ENCODE measurements at places on chromosomes 2 and 18. TPM values are rescaled to one million over a fixed set of nuclear protein-coding genes. Genes with fewer than 3 reads are reported as not detected.

- no peak for DNase-seq
Observed at GRCh38 chr2:70085711-70086277, 1.5 kb upstream of the PCBP1 start.

The CDH7 gene
- total RNA-seq, result 7.3 TPM

The POTEI gene
- total RNA-seq, result 1.3 TPM

DNA sequence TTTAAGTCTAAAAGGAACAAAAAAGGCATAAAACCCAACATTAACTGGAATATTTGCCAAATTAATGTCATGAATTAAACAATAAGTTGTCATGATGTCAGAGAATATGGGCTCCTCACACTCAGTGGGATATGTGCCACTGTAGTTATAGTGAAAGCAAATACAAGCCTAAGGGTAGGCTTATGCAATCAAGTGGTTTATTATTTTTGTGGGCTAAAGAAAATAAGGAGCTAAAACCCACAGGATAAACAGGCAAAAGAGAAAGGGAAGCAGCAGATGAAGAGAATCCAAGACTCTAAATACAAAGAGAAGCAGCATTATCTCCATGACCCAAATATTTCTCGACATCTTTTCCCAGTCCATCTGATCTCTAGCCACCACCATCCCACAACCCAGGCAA is 17.5 kb downstream of the YWHAQ start:
- no peak for DNase-seq

GRCh38 chr2:127620866-127621265 is 25.1 kb upstream of the GPR17 start:
- no peak for DNase-seq

GRCh38 chr2:38720613-38721241 is 30.4 kb downstream of the SRSF7 start:
- no peak for DNase-seq

- no peak for DNase-seq
Observed at GRCh38 chr2:65032019-65032975, 23.9 kb upstream of the CEP68 start.

DNA sequence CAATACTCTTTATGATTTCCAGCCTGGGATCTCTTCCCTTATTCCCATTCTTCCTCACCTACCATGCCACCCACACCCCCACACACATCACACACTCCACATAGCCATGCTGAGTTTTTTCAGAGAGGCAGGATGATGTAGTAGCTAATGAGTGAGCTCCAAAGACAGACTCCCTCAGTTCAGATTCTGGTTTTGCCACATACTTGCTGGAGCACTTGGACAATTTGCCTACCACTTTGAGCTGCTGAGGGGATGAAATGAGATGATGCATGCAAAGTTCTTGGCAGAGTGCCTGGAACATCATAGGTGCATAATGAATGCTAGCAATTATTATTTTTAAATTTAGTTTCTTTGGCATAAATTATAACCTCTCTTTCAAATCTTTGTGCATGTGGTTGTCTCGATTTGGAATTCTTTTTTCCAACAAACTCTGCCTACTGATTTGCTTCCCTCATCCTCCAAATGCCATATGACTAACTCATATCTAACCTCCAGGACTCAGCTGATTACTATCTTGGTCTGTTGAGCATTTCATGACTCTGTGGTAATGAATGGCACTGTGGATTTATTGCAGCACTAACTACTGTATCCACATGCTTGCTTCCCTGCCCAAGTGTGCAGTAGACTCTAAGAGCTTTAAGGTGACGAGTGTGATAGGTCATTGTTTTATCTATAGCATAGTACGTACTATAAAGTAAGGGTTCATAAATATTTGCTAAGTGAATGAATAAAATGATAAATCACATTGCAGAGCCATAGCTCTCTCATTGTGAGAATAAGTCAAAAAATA is 99.1 kb downstream of the TACR1 start:
- no peak for DNase-seq

The PHOSPHO2 gene
- total RNA-seq, result 8.6 TPM

DNA sequence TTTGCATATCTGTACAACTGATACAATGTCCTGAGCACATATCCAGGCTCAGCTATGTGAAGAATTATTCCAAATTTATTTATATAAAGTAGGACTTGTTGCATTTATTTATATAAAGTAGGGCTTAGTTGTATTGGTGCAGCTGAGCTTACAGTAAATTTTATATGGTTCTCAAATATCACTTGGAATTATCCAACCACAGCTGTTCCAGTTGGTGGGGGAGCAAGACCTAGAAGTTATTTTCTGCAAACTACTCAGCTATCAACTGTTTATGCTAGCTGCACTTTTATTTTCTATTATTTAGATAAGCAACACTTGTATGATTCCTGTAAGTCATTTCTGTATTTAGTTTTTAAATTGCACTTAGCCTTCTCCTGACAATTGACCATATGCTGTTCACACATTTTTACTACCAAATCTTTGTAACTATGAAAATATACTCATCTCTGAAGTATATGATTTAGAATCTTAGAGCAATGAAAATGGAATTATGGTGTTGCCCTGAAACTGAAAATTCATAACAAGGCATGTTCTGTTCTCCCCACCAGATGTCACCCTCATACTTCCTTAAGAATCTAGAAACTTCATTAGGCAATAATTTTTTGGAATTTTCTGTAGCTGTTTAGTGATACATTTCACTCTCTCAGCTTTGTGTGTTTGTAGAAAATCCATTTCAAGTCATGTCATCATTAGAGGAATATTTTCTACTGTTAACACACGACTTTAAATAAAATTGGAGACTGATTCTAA is 157.0 kb upstream of the CBLN2 start:
- DNase-seq, result no peak

DNA sequence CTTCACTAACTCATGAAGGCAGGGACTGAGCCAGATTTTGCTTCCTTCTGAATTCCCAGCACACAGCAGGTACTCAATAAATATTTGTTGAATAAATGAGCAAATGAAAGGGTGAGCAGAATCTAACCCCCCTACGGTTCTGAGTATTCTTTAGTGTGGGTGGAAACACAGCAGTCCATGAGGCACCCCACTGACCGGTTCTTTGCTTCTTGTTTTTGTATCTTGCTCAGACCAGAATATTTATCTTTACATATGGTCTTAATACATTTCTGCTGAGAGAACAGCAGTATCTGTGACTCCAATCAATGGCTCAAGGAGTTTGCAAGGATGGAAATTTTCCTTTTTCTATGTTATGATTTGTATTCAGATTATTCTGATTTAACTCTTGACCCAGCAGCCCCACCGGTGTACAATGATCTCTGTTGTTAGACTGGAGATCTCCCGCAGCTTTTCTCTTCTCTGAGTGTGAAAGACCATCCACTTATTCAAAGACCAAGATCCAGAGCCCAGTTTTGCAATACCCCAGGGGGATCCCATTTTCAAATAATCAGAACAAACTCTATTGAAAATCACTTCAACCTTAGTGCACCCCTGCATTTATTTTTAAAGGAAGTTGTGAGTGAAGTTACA is 506.5 kb upstream of the TNP1 start:
- no peak for DNase-seq

DNA sequence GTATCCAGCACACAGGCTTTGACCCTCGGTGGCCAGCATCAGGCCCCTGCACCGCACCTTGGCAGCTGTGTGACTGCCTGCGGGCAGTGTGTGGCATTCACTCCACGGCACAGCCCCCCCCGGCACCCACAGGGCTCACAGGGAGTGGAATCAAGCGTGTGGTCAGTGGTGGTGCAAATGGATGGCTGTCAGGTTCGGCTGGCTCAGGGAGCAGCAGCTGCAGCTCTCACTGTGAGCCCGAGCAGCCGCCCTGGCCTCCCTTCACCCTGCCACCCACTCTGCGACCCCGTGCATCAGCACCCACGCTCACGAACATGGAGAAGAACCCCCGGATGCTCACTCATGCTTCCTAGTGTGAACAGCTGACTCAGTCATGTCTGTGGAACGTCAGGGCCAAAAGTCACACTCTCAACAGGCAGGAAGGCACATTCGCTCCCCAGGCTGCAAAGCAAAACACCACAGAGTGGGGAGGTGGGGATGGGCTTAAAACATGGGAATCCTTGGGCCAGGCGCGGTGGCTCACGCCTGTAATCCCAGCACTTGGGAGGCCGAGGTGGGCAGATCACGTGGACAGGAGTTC is 41.5 kb upstream of the GPC1 start:
- DNase-seq, result no peak

The CD8B2 gene
- not detected for total RNA-seq

DNA sequence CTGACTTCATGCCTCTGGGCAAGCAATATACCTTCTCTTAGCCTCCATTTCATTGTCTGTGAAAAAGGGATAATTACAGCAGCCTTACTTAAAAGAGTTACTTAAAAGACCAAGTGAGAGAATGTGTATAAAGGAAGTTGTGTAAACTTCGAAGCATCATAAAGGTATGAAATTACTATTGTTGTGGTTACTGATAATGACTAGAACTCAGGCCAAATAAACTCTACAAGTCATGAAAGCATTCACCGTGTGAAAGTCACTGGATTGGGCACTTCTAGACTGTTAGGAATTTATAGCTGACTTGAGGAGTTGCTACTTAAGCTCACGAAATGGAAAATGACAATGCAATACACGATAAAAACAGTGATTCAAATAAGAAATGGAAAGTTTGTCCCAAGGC is 67.4 kb upstream of the HAAO start:
- no peak for DNase-seq

- no peak for DNase-seq
Observed at GRCh38 chr18:45913276-45913675, 53.9 kb downstream of the EPG5 start.

The HOXD13 gene
- not detected for total RNA-seq

DNA sequence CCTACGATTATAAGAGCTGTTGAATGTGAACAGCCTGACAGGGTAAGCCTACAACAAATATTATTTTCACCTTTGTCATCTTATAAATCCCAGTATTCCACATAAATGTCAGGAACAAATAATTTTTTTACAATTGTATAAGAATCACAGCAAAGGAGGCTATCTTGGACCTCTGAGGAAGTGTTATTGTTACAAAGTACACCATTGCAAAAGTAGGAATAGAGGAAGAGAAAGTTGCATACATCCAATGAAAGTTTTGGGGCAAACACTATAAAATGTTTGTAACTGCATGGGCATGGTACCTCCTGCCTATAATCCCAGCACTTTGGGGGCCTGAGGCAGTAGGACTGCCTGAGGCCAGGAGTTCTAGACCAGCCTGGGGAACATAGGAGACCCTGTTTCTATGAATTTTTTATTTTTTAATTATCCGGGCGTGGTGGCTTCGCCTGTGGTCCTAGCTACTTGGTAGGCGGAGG is 715 bp upstream of the MEMO1 start:
- DNase-seq, result no peak

The LRP1B gene
- 1.5 TPM for total RNA-seq

GRCh38 chr2:11032396-11032795 is 120.7 kb downstream of the KCNF1 start:
- no peak for DNase-seq

The SERPINB4 gene
- not detected for total RNA-seq

GRCh38 chr2:128633501-128633900 is 314.8 kb upstream of the HS6ST1 start:
- DNase-seq, result no peak

DNA sequence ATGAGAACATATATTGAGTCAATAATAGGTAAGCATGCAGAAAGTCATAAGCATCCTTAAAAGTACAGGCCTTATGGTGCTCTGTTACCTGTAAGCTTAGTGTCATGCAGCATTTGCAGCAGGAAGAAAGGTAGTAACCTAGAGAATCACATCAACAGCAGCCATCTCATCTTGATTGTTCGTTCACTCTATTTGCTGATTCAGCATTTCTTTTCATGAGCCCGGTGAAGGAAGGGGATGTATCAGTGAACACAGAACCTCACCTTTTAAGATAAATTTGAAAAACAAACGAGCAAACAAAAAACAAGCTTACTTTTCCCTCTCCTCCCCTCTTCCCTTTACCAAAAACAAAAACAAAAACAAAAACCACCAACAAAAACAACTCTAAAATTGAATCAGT is 89.9 kb downstream of the MIB1 start:
- no peak for DNase-seq

DNA sequence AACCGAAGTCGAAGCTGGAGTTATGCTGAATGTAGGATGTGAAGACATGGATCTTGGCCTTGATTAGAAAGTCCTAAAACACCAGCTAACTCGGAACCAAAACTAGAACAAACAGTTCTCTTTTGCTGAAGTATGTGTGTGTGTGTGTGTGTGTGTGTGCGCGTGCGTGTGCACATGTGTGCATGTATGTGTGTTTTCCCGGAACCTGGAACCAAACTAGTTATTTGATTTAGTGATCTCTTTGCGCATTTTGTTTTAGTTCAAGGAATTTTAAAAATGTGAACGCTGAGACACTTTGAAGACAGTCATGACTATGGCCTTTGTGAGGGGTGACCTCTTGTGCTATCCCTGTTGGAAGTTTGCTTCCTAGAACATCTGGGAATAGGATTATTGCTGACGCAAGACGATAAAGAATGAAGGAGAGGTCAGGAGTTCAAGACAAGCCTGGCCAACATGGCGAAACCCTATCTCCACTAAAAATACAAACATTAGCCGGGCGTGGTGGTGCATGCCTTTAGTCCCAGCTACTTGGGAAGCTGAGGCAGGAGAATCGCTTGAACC is 23.8 kb downstream of the FHL2 start:
- no peak for DNase-seq

The SLC5A7 gene
- 3.0 TPM for total RNA-seq

DNA sequence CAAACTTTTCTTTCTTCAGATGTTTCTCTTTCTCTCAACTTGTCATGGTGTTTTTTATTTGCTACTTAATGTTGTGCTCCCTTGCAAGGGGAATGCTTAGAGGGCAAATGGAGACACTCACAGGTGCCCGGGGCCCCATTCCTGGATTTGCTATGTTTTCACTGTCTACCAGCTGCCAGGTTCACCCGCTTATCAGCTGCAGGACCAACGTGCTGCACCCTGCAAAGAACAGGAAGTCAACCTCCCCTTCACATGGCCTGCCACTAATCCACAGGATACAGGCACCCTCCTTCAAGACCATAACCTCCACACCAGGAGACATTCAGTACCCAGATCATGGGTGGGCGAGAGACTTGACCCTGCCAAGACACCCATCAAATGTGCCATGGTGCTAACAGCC is 237.6 kb upstream of the STON1 start:
- no peak for DNase-seq

DNA sequence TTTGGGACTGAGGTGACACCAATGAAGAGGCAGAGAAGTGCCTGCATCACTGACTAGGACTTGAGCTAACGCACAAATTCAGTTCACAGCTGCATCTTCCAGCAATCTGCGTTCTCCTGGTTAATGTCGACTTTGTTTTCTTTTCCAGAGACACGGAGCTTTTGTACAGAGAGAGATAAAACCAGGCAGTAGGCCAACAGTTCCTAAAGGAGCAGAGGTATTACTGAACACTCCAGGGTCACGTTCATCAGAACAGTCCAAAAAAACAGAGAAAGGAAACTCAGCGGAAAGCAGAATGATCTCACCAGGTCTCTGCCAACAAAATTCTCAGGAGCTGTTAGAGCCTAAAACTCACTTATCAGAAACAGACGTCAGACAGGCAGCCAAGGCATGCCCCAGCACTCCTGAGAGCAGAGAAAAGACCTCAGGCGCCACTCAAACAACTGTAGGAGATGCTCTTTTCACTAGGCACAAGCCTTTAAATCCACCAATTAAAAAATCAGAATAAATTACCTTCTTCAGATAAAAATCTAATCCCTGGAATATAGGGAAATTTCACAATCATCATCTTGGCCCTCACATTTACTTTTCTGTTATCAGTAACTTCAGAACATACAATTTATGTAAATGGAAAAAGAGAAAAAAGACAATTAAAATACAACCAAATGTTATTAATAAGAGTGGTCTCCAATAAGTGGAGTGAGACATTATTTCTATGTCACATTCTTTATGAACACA is 95.9 kb upstream of the SPTBN1 start:
- no peak for DNase-seq

The NEU2 gene
- total RNA-seq, result not detected

- DNase-seq, result no peak
Observed at GRCh38 chr2:210481601-210482175, 5.1 kb upstream of the LANCL1 start.

Measured in neural crest cell (in vitro differentiated cells).